Lower lobe of right lung (tissue), 2 donors: ENCODE measurements at places on chromosomes 1 and 21. TPM values are rescaled to one million over a fixed set of nuclear protein-coding genes. Genes with fewer than 3 reads are reported as not detected.

- no peak overlapping the region for H3K27ac ChIP-seq
- H3K27me3 ChIP-seq: no peaks in the 10 kb centered on the region
- H3K36me3 ChIP-seq: no peaks in the 10 kb centered on the region
Measured at GRCh38 chr1:168110896-168111545, 25.7 kb downstream of the GPR161 start.

The AGTRAP gene
- total RNA-seq: 64.5 TPM

DNA sequence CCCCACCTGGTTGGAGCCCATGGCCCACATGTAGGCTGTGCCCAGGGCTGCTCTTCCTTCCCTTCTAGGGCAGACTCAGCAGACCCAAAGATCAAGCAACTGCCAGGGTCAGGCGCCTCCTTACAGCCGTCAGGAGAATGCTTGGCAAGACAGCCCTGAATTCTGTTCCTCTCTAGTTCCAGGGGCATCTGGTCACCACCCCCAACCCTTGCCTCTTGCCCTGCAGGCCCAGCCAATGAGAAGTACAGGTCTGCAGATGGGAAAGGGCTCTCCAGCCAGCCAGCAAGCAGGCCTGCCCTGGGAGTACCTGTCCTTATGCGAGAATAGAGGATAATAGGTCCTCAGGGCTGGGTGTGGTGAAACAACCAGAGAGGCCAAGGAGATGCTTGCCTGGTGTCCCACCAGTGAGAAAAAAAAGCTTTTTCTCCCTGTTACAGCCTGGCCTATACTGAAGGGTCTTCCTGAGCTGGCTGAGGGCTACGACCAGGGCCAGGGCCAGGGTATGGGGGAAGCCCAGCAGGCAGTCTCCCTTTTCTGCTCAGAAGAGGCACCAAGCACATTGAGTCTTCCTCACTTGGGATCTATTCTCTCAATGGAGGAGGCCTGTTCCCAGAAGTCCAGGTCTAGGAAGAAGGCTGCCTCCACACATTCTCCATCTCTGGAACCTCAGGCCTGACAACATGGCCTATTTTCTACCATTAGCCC lies 31.4 kb downstream of the NAV1 start:
- peaks cover 53% of the 10 kb centered on the region for H3K4me1 ChIP-seq
- H3K4me3 ChIP-seq: no peak overlapping the region
- H3K27me3 ChIP-seq: no peaks in the 10 kb centered on the region
- H3K27ac ChIP-seq: peak overlapping the region; percentile 32
- peak; percentile 21 for DNase-seq

- peaks cover 18% of the 10 kb centered on the region for H3K4me1 ChIP-seq
- H3K27ac ChIP-seq: peak within 1 kb of the TSS; percentile 78
- H3K4me3 ChIP-seq: peak within 1 kb of the TSS; percentile 45
- no peaks in the 10 kb centered on the region for H3K27me3 ChIP-seq
- no peaks in the 10 kb centered on the region for H3K36me3 ChIP-seq
Measured at GRCh38 chr1:78619803-78620579, at the start of gene IFI44L. Gene IFI44L (plus strand): TSS chr1:78620448. CDS start chr1:78627916, 7,468 bp downstream.

- H3K27ac ChIP-seq: no peak overlapping the region
- peaks cover 76% of the 10 kb centered on the region for H3K4me1 ChIP-seq
- H3K4me3 ChIP-seq: no peak overlapping the region
- H3K36me3 ChIP-seq: no peaks in the 10 kb centered on the region
Measured at GRCh38 chr1:197914510-197914909, 2.7 kb upstream of the LHX9 start.

DNA sequence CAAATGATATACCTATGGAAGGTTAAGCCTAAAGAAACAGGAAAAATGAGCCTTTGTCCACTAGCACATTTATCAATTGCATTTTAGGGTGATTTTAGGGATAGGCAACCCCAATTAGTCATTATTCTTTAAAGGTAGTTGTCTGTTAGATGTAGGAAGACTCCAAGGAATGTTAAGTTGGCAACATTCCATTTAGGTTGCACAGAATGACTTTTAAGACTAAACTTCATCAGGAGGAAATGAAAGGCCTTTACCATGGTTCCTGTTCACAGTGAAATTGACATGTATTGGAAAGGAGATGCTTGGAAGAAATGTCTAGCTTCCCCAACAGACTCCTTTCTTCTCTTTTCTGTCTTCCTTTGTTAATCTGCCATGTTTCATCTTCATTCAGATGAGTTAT lies 1.6 kb upstream of the APOBEC4 start:
- no peaks in the 10 kb centered on the region for H3K27me3 ChIP-seq
- H3K4me1 ChIP-seq: peaks cover 27% of the 10 kb centered on the region
- no peak overlapping the region for H3K27ac ChIP-seq
- no peak for DNase-seq
- no peaks in the 10 kb centered on the region for H3K36me3 ChIP-seq
- no peak overlapping the region for H3K4me3 ChIP-seq

The RO60 gene
- 70.7 TPM for total RNA-seq

DNA sequence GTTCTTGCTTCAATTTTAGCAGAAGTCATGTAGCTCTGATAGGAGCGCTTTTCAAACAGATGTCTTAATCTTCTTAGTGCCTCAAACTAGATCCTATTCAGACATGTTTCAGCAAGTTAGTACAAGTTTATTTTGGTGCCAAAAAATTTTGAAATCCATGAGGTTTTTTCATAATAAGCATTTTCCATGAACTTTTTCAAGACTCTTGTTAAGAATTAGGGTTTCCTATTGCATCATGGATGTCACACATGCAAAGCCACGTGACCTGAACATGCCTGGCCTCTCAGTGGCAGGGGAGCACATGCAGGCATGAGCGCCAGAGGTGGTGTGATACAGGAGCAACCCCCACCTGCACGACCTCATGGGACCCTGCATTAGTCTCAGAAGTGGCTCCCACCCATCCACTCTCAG lies 67.6 kb downstream of the POFUT2 start:
- no peaks in the 10 kb centered on the region for H3K4me1 ChIP-seq
- no peaks in the 10 kb centered on the region for H3K27me3 ChIP-seq
- no peak overlapping the region for H3K4me3 ChIP-seq
- H3K27ac ChIP-seq: no peak overlapping the region
- H3K36me3 ChIP-seq: peaks cover 46% of the 10 kb centered on the region
- DNase-seq: no peak

GRCh38 chr1:13784971-13785370 lies 85.0 kb downstream of the PRDM2 start:
- H3K4me1 ChIP-seq: peaks cover 22% of the 10 kb centered on the region
- H3K27ac ChIP-seq: no peak overlapping the region
- H3K27me3 ChIP-seq: no peaks in the 10 kb centered on the region
- DNase-seq: no peak
- H3K4me3 ChIP-seq: no peak overlapping the region

The NBPF6 gene
- total RNA-seq: not detected

The COL24A1 gene
- 1.1 TPM for total RNA-seq

The VPS45 gene
- 36.1 TPM for total RNA-seq
